T-helper 9 cell (primary cell): ENCODE measurements at places on chromosomes 12 and 14.

DNA sequence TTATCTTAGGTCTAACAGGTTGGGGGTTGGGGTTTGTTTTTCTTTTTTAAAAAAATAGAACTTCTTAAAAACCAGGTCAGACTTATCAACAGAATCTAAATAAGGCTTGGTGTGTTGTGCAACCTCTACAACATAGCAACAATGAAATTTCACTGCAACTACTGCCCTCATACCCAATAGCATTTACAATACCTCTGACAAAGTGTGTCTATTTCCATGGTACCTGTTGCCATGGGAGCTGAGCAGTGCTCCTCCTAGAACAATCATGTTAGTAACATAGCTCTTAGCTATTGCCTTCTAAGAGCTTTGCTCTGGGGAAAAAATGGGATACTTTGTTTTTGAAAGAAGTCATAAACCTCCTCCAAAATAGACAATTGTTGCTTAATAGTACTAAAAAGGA, 103.3 kb upstream of the CCDC175 start:
- DNase-seq: no peak

DNA sequence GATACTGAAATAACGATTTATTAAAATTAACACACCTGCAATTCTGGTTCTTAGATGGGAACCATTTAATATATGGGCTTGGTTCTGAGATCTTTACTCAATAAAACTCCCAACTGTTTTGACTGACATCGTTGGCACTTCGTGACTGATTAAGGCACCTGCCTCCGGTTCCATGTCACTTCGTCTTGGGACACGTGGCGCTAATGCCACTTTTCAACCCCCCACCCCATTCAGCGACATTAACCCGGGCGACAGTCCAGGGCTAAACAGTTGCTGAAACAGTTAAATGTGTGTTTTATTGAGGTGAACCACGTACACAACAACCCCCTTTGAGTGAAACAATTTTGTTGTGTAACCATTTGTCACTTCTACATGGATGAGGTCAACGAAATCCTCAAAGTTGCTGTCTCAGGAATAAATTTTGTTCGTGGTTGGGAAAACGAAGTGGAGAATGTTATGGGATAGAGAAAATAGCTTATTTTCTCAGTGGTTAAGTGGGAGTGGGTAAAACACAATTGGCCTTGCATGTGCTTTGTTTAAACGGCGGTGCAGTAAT, 9.9 kb upstream of the SLC38A2 start:
- no peak for DNase-seq

- DNase-seq: no peak
These were observed 263.4 kb upstream of the PLEKHG7 start for GRCh38 chr12:92439420-92439805.

GRCh38 chr12:21607701-21608100, 3.1 kb upstream of the GYS2 start:
- DNase-seq: no peak

DNA sequence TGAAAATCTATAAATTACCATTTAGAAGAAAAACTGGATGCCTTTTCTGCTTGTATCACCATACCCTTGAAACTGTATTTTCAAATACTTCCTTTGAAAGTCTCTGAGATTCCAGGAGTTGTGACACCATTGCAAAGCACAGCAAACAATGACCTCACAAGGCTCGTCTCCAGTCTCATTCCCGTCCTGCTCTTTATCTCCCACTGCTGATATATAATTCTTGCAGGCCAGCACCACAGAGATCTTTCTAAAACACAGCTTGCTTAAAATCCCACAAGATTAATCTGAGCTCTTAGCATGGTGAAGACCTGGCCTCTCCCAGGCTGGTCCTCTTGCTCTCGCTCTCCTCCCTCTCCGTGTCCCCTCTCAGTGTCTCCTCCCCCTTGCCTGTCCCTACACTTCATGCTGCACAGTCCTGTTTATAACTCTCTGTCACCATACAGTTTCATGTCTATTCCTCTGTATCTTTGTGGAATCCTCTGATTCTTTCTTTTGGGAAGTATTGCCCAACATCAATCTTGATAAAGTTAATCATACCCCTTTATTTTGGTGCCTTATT, 51.8 kb downstream of the ZFYVE21 start:
- DNase-seq: no peak

DNA sequence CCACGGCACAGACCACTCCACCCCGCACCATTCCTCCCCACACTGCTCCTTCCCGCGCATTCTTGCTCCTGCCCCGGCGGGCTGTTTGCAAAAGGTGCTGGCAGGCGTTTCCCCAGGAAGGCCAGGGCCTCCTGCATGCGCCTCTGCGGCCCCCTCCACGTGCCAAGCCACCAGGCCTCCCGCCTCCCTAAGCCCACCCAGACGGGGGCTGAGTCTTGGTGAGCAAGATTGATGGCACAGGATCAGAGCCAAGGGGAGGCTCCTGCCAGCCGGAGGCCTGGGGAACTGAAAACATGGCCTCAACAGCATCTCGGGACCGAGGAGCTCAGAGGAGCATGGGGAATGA, 328.3 kb upstream of the DIO3 start:
- DNase-seq: no peak

- no peak for DNase-seq
These were observed 178.6 kb upstream of the EEA1 start for GRCh38 chr12:93107514-93108312.

DNA sequence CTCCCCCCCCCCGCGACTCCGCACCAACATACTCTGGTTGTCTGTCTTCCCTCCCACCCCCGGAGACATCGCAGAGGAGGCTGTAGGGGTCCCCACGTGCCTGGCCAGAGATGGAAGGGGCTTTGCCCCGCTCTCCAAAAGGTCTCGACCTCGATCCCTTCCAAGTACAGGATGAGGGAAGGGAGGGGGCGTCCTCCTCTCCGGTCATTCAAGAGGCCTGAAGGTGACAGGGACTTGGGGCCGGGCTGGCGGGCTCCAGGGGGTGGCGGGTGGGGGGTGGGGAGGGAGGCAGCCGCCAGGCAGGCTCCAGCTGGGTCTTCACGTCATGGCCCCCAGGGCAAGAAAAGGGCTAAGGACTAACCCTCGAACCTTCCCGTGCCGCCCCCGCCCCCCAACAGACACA, 15.1 kb downstream of the TBX3 start:
- DNase-seq: no peak

DNA sequence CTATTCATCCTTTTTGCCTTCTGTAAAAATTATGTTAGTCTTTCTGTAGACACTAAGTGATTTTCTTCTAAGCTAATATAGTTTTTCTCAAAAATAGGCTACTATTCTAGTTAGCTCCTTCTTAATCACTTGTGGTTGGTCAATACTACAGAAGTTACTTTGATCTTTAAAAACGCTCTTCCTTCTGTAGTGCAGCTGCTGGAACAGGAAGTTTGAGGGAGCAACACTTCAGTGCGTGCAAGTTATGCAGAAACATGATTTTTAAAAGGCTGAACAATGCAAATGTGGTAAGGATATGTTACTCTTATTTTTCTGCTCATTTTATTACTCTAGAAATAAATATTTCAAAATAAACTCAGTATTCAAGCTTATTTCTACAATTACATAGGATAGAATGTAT, 11.1 kb upstream of the RERGL start:
- no peak for DNase-seq

DNA sequence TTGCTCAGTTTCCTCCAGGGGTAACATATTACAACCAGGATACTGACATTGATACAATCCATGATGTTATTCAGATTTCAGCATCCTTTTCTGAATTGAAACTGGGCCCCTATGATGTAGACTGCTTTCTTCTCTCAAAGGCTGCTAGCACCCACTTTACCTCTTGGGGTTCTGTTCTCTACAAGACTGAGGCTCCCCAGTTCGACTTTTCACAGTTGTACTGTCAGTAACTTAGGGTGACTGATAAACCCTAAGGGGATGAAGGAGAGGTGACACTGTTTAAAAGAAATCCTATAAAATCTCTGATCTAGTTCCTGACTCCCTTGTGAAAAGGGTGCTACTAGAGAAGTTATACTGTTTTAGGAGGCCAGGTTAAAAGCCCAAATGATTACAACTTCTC, 818 bp downstream of the VPS33A start:
- DNase-seq: no peak

- DNase-seq: no peak
These were observed 69.7 kb downstream of the WASHC3 start for GRCh38 chr12:101992091-101992490.

DNA sequence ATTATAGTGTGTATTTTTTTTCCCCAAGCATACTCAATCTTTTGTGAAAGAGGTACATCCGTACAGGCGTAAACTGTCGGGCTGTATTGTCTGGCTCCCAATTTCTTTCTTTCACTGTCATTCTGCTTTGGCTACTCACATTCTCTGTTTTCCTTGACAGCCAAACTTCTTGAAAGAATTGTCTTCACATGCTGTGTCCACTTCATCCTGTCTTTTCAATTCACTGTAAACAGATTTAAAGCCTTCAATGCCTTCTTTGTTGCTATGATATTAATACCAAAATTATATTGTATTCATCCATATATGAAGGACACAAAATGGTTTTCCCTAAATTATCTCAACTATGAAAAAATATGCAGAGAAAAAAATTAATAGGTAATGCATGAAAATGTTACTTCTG, 6.0 kb upstream of the ATP23 start:
- DNase-seq: no peak

DNA sequence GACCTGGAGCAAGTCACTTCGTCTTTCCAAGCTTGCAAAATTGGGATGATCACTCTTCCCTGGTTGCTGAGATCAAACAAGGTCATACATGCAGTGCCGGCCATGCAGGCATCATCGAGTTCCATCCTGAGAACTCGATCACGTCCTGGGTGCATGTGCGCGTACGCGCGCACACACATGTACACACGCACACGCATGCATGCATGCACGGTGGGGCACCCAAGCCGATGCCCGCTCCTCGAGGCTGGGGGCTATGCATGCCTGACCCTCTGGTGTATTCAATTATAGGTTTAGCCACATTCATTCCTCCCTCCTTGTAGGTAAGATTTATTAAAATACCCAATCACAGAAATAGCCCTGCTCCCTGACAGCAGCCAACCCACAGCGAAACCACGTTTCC, 26.0 kb downstream of the MMAB start:
- DNase-seq: no peak

GRCh38 chr12:113230315-113231234, 9.3 kb downstream of the TPCN1 start:
- DNase-seq: no peak

DNA sequence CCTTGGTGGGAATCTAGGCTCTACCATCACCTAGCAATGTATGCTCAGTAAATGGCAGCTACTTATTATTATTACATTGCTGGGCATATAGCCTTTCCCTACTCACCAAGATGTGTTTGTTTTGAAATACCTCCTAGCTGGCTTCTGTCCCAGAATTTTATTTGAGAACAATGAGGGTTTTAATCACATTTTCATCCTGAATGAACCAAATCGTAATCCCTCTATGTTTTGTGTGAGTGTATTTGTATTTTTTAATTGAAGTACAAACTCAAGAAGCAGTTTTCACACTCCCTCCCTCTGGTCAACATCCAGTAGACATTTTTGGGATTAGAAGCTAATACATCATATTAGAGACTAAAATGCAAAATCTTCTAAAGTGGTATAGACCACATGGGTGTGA, 7.6 kb downstream of the SLC7A8 start:
- DNase-seq: no peak

- DNase-seq: no peak
These were observed 33.3 kb upstream of the STON2 start for GRCh38 chr14:81433378-81433777.

GRCh38 chr14:88137327-88137726, 132.4 kb downstream of the GPR65 start:
- no peak for DNase-seq

GRCh38 chr12:48925304-48926011, at the start of gene FKBP11:
TSS of gene FKBP11 (minus strand) at chr12:48925492. CDS start at chr12:48925428, 64 bp downstream.
- DNase-seq: peak; percentile 66

GRCh38 chr14:95356245-95356869, 36.6 kb upstream of the CLMN start:
- DNase-seq: no peak

DNA sequence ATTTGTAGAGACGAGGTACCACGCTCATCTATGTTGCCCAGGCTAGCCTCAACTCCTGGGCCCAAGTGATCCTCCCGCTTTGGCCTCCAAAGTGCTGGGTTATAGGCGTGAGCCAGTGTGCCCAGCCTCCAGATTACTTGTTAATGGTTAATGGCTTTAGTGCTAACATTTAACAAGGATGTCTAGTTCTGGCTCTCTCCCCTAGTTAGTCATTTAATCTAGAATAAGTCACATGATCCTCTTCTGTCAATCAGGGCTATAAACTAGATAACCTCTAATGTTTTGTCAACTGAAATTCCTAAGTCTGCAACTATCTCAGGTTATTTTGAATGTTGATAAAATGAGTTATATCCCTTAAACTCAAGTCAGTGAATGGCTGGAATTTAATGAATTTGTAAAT, 15.7 kb downstream of the ACTR6 start:
- DNase-seq: no peak

GRCh38 chr12:1319212-1319611, 275.2 kb downstream of the FBXL14 start:
- no peak for DNase-seq

DNA sequence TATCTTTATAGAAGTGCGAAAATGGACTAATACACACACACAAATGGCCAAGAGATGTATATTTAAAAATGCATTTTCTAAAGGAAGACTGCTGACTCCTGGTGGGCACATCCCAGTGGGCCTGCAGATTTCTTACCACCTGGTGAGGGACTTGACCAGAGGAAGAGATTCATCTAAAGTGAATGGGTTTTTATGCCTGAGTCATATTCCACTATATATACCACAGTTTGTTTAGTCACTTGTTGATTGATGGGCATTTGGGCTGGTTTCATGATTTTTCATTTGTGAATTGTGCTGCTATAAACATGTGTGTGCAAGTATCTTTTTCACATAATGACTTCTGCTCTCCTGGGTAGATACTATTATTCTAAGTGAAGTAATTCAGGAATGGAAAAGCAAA, 277.3 kb downstream of the SLC16A7 start:
- no peak for DNase-seq

- no peak for DNase-seq
These were observed 77.2 kb upstream of the DYNC1H1 start for GRCh38 chr14:101887219-101887618.

GRCh38 chr14:97077253-97077653, 280.1 kb downstream of the VRK1 start:
- DNase-seq: no peak

GRCh38 chr14:30751646-30752416, 122.5 kb upstream of the COCH start:
- DNase-seq: no peak

GRCh38 chr12:9244894-9245293, 36.7 kb upstream of the PZP start:
- DNase-seq: no peak

GRCh38 chr12:22588817-22589216, 36.2 kb upstream of the ETNK1 start:
- DNase-seq: no peak

GRCh38 chr12:111791507-111791906, 24.8 kb downstream of the ALDH2 start:
- no peak for DNase-seq

- no peak for DNase-seq
These were observed 120.9 kb downstream of the SLC38A6 start for GRCh38 chr14:61101803-61102548.

- no peak for DNase-seq
These were observed 16.7 kb upstream of the IFNG start for GRCh38 chr12:68176257-68176656.

- no peak for DNase-seq
These were observed 13.9 kb upstream of the NR4A1 start for GRCh38 chr12:52037248-52037861.

GRCh38 chr14:96274122-96274521, 18.1 kb downstream of the BDKRB1 start:
- no peak for DNase-seq

GRCh38 chr14:97699026-97699425, 901.8 kb downstream of the VRK1 start:
- no peak for DNase-seq
